PC-9 (cell line): ENCODE measurements at places on chromosomes 11 and 22. TPM values are rescaled to one million over a fixed set of nuclear protein-coding genes. Genes with fewer than 3 reads are reported as not detected.
A peak's percentile ranks its signal among the peaks of the same experiment; 100 is the strongest.

Gene MAJIN
- 4.5 and 7.1 TPM in 2 replicates for total RNA-seq

Gene INPP5J
- total RNA-seq = 1.7 and 3.1 TPM in 2 replicates

Gene ZNRF3
- 5.2 TPM in 2 replicates for total RNA-seq

Gene TTC9C
- total RNA-seq = 65.3 and 71.4 TPM in 2 replicates

DNA sequence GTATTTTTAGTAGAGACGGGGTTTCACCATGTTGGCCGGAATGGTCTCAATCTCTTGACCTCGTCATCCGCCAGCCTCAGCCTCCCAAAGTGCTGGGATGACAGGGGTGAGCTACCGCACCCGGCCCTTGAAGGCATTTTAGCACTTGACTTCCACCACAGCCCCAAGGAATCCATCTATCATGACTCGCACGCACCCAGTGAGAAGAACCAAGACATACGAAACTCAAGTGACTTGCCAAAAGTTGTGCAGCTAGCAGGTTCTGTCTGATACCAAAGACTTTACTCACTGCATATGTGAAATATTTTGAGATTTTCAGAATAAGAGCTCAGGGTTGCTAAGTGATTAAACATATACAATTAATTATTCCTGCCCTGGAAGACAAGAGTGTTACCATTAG is 21.0 kb downstream of the FLI1 start:
- no peaks in the 10 kb centered on the region for H3K27me3 ChIP-seq
- DNase-seq = peak; percentile 67
- H3K36me3 ChIP-seq = no peaks in the 10 kb centered on the region
- H3K27ac ChIP-seq = no peak overlapping the region
- H3K4me3 ChIP-seq = no peak overlapping the region

Gene SPON1
- 0.48 and 0.70 TPM in 2 replicates for total RNA-seq

DNA sequence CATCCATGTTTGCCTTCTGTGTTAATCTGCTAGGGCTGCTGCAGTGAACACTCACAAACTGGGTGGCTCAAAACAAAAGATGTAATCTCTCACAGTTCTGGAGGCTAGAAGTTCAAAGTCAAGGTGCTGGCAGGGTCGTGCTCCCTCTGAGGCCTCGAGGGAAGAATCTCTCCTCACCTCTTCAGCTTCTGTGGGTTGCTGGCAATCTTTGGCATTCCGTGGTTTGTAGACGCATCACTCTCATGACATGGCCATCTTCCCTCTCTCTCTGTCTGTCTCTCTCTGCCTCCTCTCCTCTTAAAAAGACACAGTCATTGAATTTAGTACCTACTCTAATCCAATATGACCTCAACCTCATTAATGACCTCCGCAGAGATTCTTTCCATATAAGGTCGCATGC is 78.8 kb downstream of the TSPAN18 start:
- no peak overlapping the region for H3K27ac ChIP-seq
- H3K4me1 ChIP-seq = no peaks in the 10 kb centered on the region
- H3K36me3 ChIP-seq = no peaks in the 10 kb centered on the region
- H3K27me3 ChIP-seq = peaks cover 98% of the 10 kb centered on the region
- H3K4me3 ChIP-seq = no peak overlapping the region

DNA sequence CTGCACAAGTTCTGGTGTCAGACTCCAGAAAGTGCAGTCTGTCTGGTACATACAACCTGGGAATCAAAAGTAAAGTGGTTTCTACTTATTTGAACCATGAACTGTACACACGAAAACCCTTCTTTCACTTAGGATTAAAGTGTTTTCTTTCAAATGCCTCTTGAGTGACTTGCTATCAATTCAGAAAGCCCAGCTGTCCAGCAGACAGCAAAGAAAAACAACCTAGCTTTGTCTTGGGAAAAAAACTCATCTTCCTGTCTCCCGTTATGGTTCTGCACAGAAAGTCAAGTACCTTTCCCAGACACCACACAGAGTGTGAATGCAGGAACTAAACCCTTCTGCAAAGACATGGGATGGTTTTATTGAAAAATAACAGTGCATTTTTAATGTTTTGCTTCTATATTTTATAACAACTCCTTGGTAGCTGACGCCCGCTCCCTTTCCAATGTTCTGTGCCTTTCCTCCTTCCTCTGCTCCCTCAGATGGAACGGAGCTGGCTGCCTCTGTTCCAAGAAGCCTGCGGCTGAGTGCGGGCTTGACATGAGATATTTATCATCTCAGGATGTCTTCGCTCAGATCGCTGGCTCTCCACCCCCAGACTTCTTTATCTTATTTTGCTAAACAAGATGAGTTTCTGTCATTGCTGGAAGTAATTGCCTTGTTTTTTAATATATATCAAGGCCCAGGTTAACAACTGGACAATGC is 322.3 kb upstream of the B3GAT1 start:
- DNase-seq = no peak
- H3K36me3 ChIP-seq = no peaks in the 10 kb centered on the region
- no peak overlapping the region for H3K4me3 ChIP-seq
- H3K4me1 ChIP-seq = no peaks in the 10 kb centered on the region

Gene PYGM
- total RNA-seq = 1.3 and 1.6 TPM in 2 replicates

GRCh38 chr11:111602865-111603610 is 789 bp downstream of the SIK2 start:
- peak overlapping the region; percentile 60 for H3K27ac ChIP-seq
- H3K27me3 ChIP-seq = no peaks in the 10 kb centered on the region
- no peak for DNase-seq
- H3K4me1 ChIP-seq = peaks cover 44% of the 10 kb centered on the region
- H3K4me3 ChIP-seq = peak overlapping the region; percentile 89

Gene NTM
- total RNA-seq = not detected in 2 replicates

DNA sequence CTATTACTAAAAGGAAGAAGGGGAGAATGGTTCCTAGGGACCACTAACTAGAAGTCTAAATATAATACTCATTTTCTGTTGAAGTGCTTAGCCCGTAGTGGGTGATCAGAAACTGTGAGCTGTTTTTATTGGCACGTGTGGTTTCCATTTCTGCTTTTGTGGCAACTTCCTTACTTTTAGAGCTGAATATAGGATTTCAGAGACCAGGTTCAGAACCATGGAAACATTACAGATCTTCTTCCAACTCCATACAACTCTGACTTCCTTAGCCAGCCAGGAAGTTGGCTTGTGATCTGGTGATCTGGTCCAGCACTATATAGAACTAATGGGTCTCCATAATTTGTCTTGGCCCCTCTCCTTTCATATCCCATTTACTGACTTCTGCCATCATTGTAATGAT is 2.6 kb upstream of the ME3 start:
- peaks cover 46% of the 10 kb centered on the region for H3K4me1 ChIP-seq
- DNase-seq = no peak
- H3K27ac ChIP-seq = peak overlapping the region; percentile 39
- H3K36me3 ChIP-seq = no peaks in the 10 kb centered on the region
- H3K27me3 ChIP-seq = no peaks in the 10 kb centered on the region
- H3K4me3 ChIP-seq = no peak overlapping the region

GRCh38 chr11:45859661-45860140 is 12.4 kb downstream of the CRY2 start:
- H3K4me3 ChIP-seq = no peak overlapping the region
- 0 out of 2 replicates have a peak, but pooled peaks cover 3% of the 10 kb centered on the region for H3K36me3 ChIP-seq
- no peaks in the 10 kb centered on the region for H3K4me1 ChIP-seq
- no peak overlapping the region for H3K27ac ChIP-seq
- DNase-seq = no peak

Gene RAB39A
- not detected in 2 replicates for total RNA-seq

DNA sequence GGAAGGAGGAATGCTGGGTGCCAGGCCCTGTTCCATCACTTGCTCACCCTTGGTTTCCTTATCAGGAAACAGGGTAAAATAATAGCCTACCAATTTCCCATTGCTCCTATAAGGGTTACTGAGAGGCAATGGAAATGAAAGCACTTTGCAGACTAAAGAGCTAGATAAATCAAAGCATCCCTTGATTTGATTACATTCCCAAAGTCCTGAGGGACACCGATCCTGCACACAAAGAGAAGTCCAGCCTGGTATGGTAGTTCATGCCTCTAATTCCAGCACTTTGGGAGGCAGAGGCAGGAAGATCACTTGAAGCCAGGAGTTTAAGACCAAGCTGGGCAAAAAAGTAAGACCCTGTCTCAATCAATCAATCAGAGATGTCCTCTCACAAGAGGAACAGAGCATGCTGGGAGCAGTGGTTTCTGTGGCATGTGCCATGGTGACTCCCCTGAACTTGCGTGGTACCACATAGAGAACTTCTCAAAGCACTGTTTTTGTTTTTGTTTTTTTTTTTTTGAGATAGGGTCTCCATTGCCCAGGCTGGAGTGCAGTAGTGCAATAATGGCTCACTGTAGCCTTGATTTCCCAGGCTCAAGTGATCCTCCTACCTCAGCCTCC is 10.7 kb downstream of the TBC1D10A start:
- no peak overlapping the region for H3K4me3 ChIP-seq
- H3K4me1 ChIP-seq = peaks cover 47% of the 10 kb centered on the region
- no peak overlapping the region for H3K27ac ChIP-seq

DNA sequence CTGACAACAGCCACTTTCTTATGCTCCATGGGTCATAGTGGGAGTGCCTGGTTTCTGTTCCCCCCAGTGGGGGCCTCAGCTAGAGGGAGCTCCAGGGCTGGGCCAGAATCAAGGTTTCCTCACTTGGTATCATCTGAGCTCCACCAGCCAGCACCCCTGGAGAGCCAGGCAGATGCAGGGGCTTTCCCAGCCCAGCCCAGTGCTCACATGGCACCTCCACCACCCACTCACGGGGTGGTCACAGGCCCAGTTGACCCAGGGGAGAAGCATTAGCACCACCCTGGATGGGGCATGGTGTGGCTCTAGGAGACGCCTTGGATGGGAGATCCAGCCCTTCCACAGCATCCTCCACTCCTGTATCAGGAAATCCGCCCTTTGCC is 24.1 kb upstream of the WNT7B start:
- H3K4me3 ChIP-seq = no peak overlapping the region
- H3K4me1 ChIP-seq = peaks cover 14% of the 10 kb centered on the region
- H3K36me3 ChIP-seq = no peaks in the 10 kb centered on the region
- no peaks in the 10 kb centered on the region for H3K27me3 ChIP-seq
- no peak overlapping the region for H3K27ac ChIP-seq

GRCh38 chr11:2709429-2709828 is 9.6 kb upstream of the KCNQ1OT1 start:
- no peaks in the 10 kb centered on the region for H3K4me1 ChIP-seq
- no peaks in the 10 kb centered on the region for H3K36me3 ChIP-seq
- peaks cover 22% of the 10 kb centered on the region; the same call in 1 of the 2 replicates for H3K27me3 ChIP-seq
- H3K4me3 ChIP-seq = no peak overlapping the region
- no peak for DNase-seq

DNA sequence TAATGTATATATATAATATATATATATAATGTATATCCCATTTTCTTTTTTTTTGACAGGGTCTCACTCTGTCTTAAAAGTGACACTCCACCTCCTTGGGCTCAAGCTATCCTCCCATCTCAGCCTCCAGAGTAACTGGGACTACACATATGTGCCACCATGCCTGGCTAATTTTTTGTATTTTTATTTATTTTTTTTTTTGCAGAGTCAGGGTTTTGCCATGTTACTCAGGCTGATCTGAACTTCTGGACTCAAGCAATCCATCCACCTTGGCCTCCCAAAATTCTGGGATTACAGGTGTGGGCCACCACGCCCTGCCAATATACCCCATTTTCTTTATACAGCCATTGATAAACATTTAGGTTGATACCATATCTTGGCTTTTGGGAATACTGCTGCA is 33.9 kb upstream of the SLC22A24 start:
- H3K27me3 ChIP-seq = no peaks in the 10 kb centered on the region
- no peak for DNase-seq
- no peaks in the 10 kb centered on the region for H3K4me1 ChIP-seq
- no peaks in the 10 kb centered on the region for H3K36me3 ChIP-seq

Gene RAG2
- total RNA-seq = not detected in 2 replicates

GRCh38 chr11:65404638-65405339 is 17.8 kb upstream of the NEAT1 start:
- peaks cover 20% of the 10 kb centered on the region for H3K36me3 ChIP-seq
- no peaks in the 10 kb centered on the region for H3K4me1 ChIP-seq
- no peak for DNase-seq
- H3K27ac ChIP-seq = no peak overlapping the region

DNA sequence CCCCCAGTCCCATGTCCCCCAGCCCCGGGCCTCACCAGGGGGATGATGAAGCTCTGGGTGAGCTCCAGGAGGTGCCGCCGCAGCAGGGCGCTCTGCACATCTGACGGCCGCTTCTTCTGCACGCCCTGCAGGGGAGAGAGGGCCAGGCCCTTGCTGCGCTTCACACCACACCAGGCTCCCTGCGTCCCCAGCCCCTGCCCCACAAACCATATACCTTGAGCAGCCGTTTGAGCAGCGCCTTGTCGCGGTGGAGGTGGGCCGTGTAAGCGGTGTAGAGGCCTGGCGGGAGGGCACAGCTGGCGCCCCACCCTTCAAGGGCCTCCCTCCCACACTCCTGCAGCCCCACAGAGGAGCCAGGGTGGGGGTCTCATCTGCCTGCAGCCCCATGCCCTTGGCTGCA is 6.2 kb upstream of the PLXNB2 start:
- peaks cover 13% of the 10 kb centered on the region for H3K4me1 ChIP-seq
- H3K27me3 ChIP-seq = no peaks in the 10 kb centered on the region
- H3K27ac ChIP-seq = no peak overlapping the region
- no peak for DNase-seq

DNA sequence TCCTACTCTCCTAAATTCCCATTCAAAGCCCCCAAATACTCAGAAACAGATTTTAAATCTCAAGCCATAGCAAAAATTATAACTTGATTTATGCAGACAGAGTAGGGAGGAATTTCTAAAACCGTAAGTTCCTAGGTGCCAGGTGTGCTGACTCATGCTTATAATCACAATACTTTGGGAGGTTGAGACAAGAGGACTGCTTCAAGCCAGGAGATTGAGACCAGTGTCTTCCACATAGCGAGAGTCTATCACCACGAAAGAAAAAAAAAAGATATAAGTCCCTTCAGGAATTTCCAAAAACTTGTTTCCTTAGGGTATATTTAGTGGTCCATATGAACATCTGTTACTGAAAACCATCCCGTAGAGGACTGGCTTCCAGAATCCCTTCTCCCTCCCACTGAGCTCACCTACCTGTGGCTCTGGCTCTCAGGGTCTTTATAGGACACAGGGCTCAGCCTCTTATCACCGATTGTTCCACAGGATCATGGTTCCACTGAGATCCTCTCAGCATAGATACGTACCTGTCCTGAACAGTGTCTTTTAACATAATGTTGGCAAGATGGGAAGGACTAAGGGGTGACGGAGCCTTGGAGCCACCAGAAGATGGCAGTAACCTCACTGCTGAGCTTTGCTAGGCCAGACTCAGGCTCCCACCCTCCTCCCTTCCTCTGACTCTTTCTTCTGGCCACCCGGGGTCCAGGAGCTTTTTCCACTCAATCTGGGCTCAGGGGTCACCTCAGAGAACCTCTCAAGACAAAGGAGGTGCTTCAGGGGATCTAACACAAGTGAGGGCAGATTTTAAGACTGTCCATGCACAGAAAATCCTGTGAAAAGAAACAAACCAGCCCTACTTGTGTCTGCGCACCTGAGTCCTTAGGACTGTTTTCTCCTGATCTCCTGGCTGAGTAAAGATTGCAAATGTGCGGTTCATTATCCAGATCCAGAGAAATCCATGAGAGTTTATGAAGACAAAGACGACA is 117.5 kb upstream of the TOP3B start:
- DNase-seq = no peak
- peaks cover 51% of the 10 kb centered on the region for H3K27me3 ChIP-seq
- H3K36me3 ChIP-seq = no peaks in the 10 kb centered on the region
- H3K27ac ChIP-seq = no peak overlapping the region

- H3K27ac ChIP-seq = no peak overlapping the region
- no peaks in the 10 kb centered on the region for H3K36me3 ChIP-seq
- peaks cover 3% of the 10 kb centered on the region; the same call in 1 of the 2 replicates for H3K27me3 ChIP-seq
- no peak overlapping the region for H3K4me3 ChIP-seq
- peaks cover 19% of the 10 kb centered on the region for H3K4me1 ChIP-seq
- peak; percentile 81 for DNase-seq
These were observed 4.6 kb upstream of the PAMR1 start for GRCh38 chr11:35529971-35530495.

Gene VSIG10L2
- total RNA-seq = not detected in 2 replicates
